Uterus (tissue), 4 donors: ENCODE measurements at places on chromosomes 3 and 15. TPM values are rescaled to one million over a fixed set of nuclear protein-coding genes. Genes with fewer than 3 reads are reported as not detected.

DNA sequence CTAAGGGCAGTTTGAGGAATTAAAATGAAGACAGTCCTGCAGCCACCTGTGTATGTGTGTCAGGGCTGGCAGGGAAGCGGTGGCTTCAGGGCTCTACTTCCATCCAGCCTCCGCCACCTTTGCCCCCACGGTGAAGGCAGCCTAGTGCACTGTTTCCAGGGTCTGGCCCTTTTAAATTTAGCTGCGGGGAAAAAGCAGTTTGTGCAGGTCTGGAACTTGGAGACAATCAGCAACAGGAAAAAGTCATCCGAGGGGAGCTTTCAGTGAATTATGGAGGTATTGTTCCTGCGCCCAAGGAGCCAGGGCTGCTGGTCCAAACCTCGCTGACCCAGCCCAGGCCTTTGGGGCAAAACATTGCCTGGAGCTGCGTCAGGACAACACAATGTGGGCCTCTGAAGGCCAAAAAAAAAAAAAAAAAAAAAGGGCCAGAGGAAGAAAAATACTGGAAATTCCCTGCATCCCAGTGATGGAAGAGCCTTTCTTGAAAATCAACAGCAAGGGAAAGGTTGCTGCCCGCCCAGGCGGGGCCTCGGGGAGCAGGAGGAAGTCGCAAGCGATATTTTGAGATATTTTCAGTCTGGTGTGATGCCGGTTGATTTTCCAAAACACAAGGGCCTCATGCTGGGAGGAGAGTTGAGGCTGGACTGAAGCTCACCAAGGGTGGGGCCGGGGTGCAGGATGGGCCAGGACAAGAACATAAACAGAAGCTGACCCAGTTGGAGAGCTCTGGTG lies 25.5 kb upstream of the FGD5 start:
- H3K27ac ChIP-seq, result peak overlapping the region; percentile 65
- DNase-seq, result no peak
- no peaks in the 10 kb centered on the region for H3K36me3 ChIP-seq
- no peaks in the 10 kb centered on the region for H3K4me1 ChIP-seq

GRCh38 chr3:130539005-130539404 lies 22.0 kb downstream of the COL6A6 start:
- no peaks in the 10 kb centered on the region for H3K27me3 ChIP-seq
- H3K4me3 ChIP-seq, result no peak overlapping the region
- no peak overlapping the region for H3K27ac ChIP-seq
- H3K4me1 ChIP-seq, result no peaks in the 10 kb centered on the region
- H3K36me3 ChIP-seq, result no peaks in the 10 kb centered on the region
- DNase-seq, result no peak

DNA sequence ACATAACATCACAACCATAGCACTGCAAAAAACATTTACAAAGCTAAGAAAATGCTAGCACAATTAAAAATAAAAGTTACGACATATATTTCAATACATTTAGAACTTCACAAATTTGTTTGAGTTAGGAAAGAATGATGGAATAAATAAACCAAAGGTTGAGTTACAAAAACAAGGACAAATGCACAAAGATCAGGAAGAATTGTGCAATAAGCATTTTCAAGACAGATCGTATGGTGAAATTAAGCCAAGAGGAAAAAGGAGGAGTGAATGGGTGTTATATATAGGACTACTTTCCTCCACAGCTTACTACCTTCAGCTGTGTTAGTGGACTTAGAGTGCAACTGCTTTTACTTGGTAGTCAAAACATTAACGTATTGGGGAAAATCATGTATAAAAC lies 5.9 kb upstream of the CTXN2 start:
- no peaks in the 10 kb centered on the region for H3K4me1 ChIP-seq
- DNase-seq, result no peak
- H3K27me3 ChIP-seq, result no peaks in the 10 kb centered on the region
- no peak overlapping the region for H3K27ac ChIP-seq

DNA sequence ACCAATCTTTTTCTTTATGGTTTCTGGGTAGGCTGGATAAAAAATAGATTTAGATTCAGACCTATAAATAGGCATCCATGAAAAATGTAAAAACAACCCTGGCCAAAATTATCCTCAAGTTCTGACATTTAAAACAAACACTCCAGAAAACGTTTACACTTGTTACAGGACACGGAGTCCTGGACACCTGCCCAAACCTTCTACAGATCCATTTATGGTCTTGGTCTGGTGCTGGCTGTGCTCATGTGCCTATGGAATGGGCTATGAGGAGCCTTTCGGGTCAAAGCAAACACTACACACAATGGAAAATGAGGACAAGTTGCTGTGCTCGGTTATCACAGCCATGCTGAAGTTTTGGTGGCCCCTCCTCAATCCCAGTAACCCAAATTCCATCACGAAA lies 108.1 kb downstream of the PDZRN3 start:
- H3K4me1 ChIP-seq, result peaks cover 17% of the 10 kb centered on the region
- no peaks in the 10 kb centered on the region for H3K36me3 ChIP-seq
- H3K27me3 ChIP-seq, result no peaks in the 10 kb centered on the region
- no peak overlapping the region for H3K4me3 ChIP-seq
- DNase-seq, result no peak

- no peak overlapping the region for H3K4me3 ChIP-seq
- H3K4me1 ChIP-seq, result no peaks in the 10 kb centered on the region
- no peak for DNase-seq
- no peaks in the 10 kb centered on the region for H3K36me3 ChIP-seq
Observed at GRCh38 chr3:157354722-157355121, 81.9 kb upstream of the PTX3 start.

DNA sequence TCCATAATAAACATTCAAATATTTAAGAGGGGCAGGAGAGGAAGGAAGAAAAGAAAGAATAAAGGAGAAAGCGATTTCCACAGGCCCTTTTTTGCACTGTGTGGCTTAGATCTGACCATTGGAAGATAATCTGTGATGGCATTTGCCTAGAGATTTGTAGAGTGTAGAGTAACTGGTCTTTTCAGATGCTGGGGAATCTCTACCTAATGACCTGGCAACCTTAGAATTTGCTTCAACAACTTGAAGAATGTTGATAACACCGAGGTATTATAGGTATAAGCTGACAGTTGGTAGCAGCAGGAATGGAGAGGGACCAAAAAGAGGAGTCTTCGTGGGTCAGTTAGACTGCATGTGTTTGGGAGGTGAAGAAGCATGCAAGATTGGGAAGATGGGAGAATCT lies 20.9 kb upstream of the AVEN start:
- no peak overlapping the region for H3K4me3 ChIP-seq
- no peaks in the 10 kb centered on the region for H3K36me3 ChIP-seq
- H3K27ac ChIP-seq, result no peak overlapping the region
- no peaks in the 10 kb centered on the region for H3K4me1 ChIP-seq
- H3K27me3 ChIP-seq, result no peaks in the 10 kb centered on the region

DNA sequence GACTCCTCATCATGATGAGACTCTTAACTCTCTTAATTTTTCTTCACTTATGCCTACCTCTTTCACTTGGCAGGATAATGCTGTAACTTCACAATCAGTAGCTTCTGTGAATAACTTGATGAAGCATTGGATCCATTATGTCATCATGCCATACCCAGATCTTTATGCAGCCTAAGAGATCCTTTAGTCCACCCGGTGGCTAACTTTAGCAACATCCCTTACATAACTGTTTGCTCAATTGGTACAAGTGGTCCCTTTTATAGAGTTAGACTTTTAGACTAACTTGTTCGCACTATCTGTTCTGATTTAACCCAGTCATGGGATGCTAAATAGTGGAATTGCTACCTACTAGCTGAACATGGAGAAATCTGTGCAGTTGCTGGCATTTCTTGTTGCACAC lies 184.5 kb downstream of the USP13 start:
- DNase-seq, result no peak
- no peak overlapping the region for H3K4me3 ChIP-seq
- H3K27me3 ChIP-seq, result no peaks in the 10 kb centered on the region
- H3K36me3 ChIP-seq, result no peaks in the 10 kb centered on the region
- H3K4me1 ChIP-seq, result no peaks in the 10 kb centered on the region

DNA sequence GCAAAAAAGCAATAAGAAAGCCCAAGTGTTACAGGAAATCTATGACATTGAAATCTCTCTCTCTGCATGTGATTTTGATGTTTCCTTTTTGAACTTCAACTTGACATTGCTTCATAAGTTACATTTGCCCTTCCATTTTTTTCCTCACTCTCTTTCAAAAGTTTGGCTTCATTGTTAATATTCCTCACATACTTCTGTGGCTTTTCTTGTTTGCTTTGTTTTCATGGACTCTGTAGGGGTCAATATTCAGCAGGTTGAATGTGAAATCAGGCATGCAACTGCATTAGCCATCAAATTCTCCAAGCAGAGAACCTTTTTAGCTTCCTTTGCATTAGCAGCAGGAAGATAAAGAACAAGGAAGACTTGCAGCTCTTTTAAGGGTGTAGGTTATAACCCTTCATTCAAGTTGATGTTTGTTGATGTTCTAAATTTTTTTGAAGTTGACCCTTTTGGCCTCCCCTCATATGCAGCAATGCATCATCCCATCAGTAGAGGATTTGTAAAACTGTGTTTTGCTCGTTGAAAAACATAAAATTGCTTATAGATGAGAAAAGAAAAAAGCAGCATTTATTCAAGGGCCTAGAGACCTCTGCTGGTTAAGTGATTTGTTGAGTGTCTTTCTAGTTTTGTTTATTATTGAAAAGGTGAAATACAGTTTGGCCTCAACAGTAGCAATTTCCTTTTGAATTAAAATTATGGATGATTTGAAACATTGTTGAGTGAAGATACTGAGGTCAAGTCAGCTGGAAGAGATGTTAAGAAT lies 211.4 kb downstream of the IL5RA start:
- H3K27me3 ChIP-seq, result no peaks in the 10 kb centered on the region
- H3K27ac ChIP-seq, result no peak overlapping the region
- no peaks in the 10 kb centered on the region for H3K4me1 ChIP-seq
- H3K4me3 ChIP-seq, result no peak overlapping the region
- no peak for DNase-seq

- no peaks in the 10 kb centered on the region for H3K27me3 ChIP-seq
- no peak overlapping the region for H3K4me3 ChIP-seq
- no peaks in the 10 kb centered on the region for H3K4me1 ChIP-seq
- no peaks in the 10 kb centered on the region for H3K36me3 ChIP-seq
Observed at GRCh38 chr3:5376761-5377160, 189.3 kb downstream of the EDEM1 start.

DNA sequence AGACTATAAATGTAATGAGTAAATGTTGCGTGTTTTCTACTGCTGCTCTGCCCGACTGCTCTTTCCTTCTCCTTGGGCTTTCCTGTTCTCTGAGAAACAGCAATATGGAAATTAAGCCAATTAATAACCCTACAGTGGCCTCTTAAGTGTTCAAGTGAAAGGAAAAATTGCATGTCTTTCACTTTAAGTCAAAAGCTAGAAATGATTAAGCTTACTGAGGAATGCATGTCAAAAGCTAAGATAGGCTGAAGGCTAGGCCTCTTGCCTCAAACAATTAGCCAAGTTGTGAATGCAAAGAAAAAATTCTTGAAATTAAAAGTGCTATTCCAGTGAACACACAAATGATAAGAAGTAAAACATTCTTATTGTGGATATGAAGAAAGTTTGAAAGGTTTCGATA lies 55.0 kb downstream of the ATP2C1 start:
- DNase-seq, result no peak
- H3K36me3 ChIP-seq, result no peaks in the 10 kb centered on the region
- H3K4me1 ChIP-seq, result no peaks in the 10 kb centered on the region
- no peak overlapping the region for H3K4me3 ChIP-seq
- no peaks in the 10 kb centered on the region for H3K27me3 ChIP-seq
- H3K27ac ChIP-seq, result no peak overlapping the region

- peak; percentile 51 for DNase-seq
- H3K27ac ChIP-seq, result peak overlapping the region; percentile 93
- H3K4me1 ChIP-seq, result peaks cover 3% of the 10 kb centered on the region
- no peaks in the 10 kb centered on the region for H3K27me3 ChIP-seq
Observed at GRCh38 chr3:107524841-107525643, 2.3 kb downstream of the BBX start.

GRCh38 chr3:129676985-129677384 lies 70.5 kb upstream of the PLXND1 start:
- H3K4me3 ChIP-seq, result no peak overlapping the region
- H3K36me3 ChIP-seq, result no peaks in the 10 kb centered on the region
- no peaks in the 10 kb centered on the region for H3K27me3 ChIP-seq
- no peak overlapping the region for H3K27ac ChIP-seq
- no peak for DNase-seq

DNA sequence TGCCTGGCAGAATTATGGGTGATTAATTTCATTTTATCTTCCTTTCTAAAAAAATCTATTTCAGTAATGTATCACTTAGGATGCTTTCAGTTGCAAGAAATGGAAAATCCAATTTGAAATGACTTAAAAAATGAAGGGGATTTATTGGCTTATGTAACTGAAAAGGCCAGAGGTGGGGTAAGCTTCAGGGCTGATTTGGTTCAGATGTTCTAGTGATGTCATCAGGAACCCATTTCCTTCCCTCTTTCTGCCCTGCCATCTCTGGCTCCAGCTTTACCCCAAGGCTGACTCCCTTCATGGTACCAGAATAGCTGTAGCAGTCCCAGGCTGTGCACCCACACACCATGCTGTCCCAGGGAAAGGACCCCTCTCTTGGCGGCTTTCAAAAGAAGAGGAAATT lies 18.5 kb upstream of the REC114 start:
- DNase-seq, result no peak
- H3K27me3 ChIP-seq, result no peaks in the 10 kb centered on the region
- no peaks in the 10 kb centered on the region for H3K36me3 ChIP-seq
- H3K4me1 ChIP-seq, result no peaks in the 10 kb centered on the region

DNA sequence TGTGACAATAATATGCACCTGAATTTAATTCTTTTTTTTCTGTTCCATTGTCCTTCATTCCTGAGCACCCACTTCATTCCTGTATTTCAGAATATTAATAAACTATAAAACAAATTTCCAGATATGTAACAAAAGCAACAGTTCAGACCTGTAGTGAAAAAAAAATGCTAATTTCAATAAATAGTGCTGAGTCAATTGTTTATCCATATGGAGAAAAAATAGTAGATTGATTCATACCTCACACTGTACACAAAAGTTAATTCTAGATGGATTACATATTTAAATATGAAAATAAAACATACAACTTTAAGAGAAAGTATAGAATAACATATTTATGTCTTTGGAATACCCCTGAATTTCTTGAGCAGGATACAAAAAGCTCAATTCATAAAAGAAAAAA lies 43.9 kb upstream of the KCNH8 start:
- H3K4me3 ChIP-seq, result no peak overlapping the region
- H3K36me3 ChIP-seq, result no peaks in the 10 kb centered on the region
- H3K27ac ChIP-seq, result no peak overlapping the region
- DNase-seq, result no peak
- H3K4me1 ChIP-seq, result no peaks in the 10 kb centered on the region

DNA sequence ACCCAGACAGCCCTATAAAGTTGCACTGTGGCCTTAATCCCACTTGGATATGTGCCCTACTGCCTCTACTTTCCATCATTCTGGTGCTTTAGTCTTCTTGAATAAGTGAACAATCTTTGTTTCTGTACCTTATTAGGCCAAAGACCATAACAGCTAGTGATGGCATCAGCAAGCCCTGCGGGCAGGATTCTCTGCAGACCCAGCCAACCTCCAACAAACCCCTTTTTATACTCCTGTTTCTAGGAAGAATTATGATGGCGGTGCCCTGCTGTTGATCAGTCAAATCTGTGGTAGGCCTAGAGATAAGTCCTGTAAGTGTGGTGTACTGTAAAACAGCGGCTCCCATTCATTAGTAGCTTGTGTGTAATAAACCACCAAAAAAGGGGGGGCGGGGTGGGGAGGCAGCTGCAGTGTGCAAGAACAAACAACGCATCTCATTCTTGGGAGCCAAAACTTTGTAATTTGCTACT lies 40.5 kb downstream of the SOX2 start:
- no peaks in the 10 kb centered on the region for H3K4me1 ChIP-seq
- no peak overlapping the region for H3K4me3 ChIP-seq
- no peaks in the 10 kb centered on the region for H3K36me3 ChIP-seq
- DNase-seq, result no peak
- peaks cover 7% of the 10 kb centered on the region for H3K27me3 ChIP-seq
- no peak overlapping the region for H3K27ac ChIP-seq

Gene KLHL6
- 1.4 TPM for total RNA-seq

Gene HDC
- 3.6 TPM for total RNA-seq

Gene TRPM1
- not detected for total RNA-seq

Gene CHRD
- 24.8 TPM for total RNA-seq

Gene ACKR2
- total RNA-seq, result 6.2 TPM

Gene ADAMTS9
- total RNA-seq, result 152 TPM
